Stimulated activated CD4-positive, alpha-beta T cell treated with anti-CD3 and anti-CD28 coated beads, TNF-alpha, amount 100 ng/mL, for 4 hours (primary cell): ENCODE measurements at places on chromosomes 16 and 17.
A peak's percentile ranks its signal among the peaks of the same experiment; 100 is the strongest.

- DNase-seq = no peak
These were observed 15.9 kb upstream of the ZNF629 start for GRCh38 chr16:30802936-30803335.

DNA sequence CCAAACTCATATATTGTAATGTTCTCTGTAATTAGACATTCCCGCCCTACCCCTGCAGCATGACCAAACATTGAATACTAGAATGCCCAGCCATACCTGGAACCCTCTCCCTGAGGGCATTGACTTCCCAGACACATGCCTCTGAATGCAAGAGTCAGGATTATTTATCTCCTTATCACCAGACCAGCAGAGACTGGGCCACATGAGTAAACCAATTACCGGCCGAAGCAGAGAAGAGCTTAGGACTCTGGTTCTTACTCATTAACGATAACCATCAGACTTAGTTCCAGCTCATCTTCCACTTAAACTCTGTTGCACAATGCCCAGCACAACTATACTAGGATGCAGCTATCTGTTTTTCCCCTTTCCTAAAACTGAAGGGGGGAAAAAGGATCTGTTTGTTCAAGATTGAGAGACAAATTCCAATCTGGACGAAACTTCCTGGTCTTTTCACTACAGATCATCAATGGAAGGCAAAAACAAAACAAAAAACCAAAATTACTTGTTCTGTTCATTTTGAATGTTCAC lies 88.2 kb upstream of the CORO6 start:
- no peak for DNase-seq

- DNase-seq = peak; percentile 38
These were observed 333 bp downstream of the MAFG start for GRCh38 chr17:81927152-81927652.

DNA sequence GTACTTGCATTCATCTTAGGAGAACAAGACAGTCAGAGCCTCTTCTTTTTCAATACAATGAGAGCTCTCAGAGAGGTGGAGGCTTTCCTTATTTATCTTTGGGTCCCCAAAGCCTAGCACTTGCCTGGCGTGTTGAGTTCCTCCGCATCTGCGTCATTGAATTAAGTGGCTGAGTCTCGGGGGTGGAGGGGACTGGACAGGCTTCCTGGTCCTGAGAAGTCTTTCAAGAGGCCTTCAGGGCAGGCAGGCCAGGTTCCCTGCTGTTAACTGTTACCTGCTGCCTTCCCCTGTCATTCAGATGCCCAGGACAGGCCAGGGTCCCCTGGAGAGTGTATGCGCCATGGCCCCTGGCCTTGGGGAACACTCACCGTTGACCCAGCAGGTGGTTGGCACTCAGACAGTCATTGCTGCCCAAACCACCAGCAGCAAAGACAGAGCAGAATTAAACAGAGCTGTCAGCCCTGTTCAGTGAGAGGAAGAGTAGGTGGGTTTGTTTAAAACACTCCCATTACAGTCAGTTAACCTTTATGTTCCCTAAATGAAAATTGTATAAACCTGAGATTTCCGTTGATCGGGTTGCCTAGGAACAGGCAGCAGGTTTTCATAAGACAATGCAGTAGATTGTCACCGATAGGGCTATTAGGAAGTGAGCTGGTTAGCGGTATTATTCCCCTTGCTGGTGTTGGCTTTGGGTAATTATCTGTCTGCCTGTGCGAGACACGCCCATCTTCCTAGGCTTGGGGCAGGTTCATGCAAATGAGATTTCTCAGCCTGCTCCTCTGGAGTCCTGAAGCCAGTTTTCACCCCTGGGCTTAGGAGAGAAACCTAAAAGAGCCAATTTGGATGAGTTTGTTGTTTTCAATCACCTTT lies 132.7 kb downstream of the CCDC182 start:
- DNase-seq = no peak

DNA sequence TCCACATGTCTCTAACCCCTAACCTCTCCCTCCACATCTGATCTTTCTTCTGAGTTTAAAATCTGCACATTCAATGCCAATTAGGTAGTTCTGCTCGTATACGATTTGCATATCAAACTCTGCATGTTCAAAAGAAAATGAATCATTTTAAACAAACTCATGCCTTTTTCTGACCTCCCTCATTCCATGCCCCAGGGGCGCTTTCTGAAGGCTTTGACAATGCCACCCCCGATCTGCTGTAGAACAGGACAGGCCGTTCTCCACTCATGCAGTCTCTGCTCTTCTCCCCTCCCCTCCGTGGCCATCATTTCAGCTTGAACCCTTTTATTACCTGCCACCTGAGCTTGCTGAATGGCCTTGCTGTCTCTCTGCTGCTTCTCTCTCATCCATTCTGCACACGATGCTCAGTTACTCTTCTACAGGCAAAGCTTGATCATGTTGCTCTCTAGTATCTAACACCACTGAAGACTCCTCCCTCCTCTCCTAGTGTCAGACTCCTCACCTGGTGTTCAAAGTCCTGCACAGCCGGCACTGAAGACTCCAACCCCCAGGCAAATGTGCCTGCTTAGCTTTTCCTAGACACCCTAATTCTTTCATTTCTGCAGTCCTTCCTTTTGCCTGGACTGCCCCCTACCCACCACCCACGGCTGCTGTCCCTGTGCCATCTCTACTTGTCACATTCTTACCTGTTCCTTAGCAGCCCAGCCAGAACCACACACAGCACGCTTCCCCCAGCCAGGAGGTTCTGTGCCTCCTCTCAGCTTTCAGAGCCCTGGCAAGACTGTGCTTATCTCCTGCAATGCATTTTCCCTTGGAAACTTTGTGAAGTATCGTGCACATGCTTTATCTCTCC lies 6.2 kb downstream of the TMEM238L start:
- DNase-seq = no peak

- DNase-seq = no peak
These were observed 8.1 kb upstream of the MT1E start for GRCh38 chr16:56617212-56618085.

DNA sequence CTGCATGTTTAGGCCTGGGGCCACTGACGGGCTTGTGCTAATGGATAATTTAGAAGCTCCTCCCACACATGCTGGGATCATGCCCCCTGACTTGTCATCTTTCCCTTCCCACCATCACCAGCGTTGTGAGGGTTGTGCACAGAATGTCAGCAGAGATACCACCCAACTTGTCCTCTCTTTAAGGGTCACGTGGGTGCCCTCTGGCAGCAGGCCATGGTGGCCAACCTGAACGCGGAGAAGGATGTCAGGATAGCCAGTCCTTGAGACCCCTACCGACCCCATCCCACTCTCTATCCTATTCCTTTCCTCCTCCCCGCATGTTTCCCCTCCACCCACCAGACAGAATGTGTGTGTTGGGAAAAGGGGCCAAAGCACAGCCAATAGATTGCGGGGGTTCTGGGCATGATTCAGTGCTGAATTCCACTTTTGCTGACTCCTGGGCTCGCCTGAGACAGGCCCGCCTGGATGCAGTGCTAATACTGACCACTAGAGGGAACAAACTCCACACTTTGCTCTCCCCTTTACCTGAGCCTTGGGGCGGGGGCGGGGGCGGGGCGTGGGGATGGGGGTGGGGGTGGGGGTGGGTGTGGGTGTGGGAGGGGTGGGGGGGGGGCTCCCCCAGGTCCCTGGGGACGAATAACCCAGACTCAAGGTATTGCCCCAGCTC lies at the start of gene GH2:
Gene GH2 (minus strand): TSS at position 10 of the 667 bp plus-strand sequence. CDS start 143 bp downstream, outside the sequence.
- DNase-seq = peak; percentile 33

GRCh38 chr17:78357672-78358537 lies 2.0 kb downstream of the SOCS3 start:
- DNase-seq = no peak

DNA sequence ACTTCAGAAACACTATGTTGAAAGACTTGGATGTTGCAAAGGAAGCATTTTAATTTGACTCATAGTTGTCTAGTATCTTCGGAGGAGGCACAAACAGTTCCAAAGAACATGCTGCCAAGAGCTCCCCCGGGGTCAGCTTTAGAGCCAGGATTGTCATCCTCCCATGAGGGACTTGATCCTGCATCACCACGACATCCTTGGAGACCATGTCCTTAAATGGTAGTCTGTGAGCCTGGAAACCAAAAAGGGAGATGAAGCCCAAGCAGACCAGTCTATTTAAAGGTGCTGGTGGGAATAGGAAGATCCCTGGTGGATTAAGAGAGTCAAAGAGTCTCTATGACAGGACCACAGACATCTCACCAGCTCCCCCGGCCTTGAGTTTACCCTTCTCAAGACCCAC lies 33.3 kb upstream of the DYNLRB2 start:
- no peak for DNase-seq

DNA sequence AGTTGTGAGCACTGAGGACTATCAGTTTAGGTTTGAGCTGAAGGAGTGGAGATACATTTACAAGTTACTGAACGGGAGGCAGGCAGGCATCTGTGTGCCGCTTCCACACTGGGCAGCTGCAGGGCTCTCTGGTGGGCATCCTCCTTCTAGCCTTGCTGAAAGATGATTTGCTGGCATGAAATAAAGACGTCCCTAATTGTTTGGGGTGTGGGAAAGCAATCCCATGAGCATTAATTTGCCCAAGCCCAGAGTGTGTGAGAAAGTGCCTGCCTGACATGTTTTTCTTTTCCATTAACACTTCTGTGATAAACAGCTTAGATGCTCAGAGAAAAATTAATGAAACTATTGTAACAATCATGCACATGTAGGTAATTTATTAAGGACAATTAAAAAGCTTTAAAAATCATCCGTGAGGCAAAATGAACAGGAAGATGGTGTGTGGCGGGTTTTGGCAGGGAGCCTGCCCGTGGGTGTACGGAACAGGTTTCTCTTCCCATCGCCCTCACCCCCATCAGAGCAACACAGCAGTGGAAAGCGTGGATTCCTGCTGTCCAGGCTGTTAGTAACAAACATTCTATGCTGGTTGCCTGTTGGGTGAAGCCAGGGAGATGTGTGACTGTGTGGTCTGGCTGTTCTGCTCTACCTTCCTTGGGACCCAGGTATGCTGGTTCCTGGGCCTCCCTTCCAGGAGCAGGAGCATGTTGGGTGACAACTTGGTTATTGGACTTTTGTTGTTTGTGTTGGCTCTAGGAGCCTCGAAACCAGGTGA lies 191.9 kb downstream of the MSI2 start:
- DNase-seq = no peak
